Testis (tissue), 5 donors: ENCODE measurements at places on chromosomes 5 and 9. TPM values are rescaled to one million over a fixed set of nuclear protein-coding genes. Genes with fewer than 3 reads are reported as not detected.

- DNase-seq: no peak
- no peak overlapping the region for H3K27ac ChIP-seq
- H3K36me3 ChIP-seq: no peaks in the 10 kb centered on the region
- H3K4me1 ChIP-seq: peaks cover 7% of the 10 kb centered on the region
These were observed 296.5 kb downstream of the MAST4 start for GRCh38 chr5:66892716-66893115.

DNA sequence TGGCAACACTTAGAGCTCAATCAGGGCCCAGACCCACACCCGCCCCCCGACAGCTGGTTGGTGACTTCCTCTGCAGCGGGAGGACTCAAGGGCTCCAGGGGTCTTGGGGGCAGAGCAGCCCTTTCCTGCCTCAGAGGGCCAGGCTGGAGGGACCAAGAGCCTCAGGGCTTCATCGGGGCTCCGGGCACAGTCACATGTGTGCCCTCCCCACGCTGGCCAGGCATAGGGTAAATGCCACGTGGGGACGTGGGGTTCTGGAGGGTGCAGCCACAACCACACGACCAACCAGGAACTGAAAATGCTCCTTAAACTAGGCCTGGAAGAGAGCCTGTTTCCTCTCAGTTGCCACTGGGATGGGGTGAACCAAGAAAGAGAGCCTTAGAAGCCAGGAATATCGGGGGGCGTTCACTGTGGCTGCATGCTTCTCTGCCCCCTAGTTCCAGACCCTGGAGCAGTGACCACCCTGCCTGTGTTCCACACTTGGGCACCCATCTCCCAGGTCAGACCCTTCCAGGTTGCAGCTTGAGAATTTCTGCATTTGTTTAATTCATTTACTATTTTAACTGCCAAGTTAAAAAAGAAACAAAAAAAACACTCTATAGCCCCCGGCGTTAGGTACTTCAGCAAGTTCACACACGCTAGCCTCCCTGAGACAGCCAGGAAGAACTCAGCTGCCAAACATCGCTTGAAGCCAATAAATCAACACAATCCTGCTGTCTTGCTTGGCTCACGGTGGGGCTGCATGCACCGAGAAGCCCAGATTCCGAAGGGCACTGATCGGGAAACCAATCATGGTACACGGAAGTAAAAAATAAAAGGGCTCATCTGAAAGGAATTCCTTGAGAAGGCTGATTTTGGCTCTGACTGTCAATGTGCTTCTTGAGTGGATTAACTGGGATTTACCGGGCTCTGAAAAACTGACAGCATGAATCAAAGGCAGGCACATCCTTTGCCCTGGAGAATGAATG lies 56.1 kb upstream of the PHYKPL start:
- no peaks in the 10 kb centered on the region for H3K27me3 ChIP-seq
- no peak overlapping the region for H3K27ac ChIP-seq
- H3K4me3 ChIP-seq: no peak overlapping the region
- H3K36me3 ChIP-seq: no peaks in the 10 kb centered on the region
- DNase-seq: no peak

HCN1 gene
- total RNA-seq: 1.7 TPM

GRCh38 chr9:32430720-32431119 lies 46.3 kb downstream of the ACO1 start:
- DNase-seq: no peak
- H3K27ac ChIP-seq: peak overlapping the region; percentile 36
- no peaks in the 10 kb centered on the region for H3K36me3 ChIP-seq
- H3K4me1 ChIP-seq: peaks cover 31% of the 10 kb centered on the region
- no peak overlapping the region for H3K4me3 ChIP-seq

- no peaks in the 10 kb centered on the region for H3K36me3 ChIP-seq
- no peaks in the 10 kb centered on the region for H3K27me3 ChIP-seq
- peaks cover 12% of the 10 kb centered on the region for H3K4me1 ChIP-seq
- no peak overlapping the region for H3K4me3 ChIP-seq
- no peak for DNase-seq
- peak overlapping the region; percentile 21 for H3K27ac ChIP-seq
These were observed 107.3 kb upstream of the PRRC1 start for GRCh38 chr5:127409921-127410675.

DNA sequence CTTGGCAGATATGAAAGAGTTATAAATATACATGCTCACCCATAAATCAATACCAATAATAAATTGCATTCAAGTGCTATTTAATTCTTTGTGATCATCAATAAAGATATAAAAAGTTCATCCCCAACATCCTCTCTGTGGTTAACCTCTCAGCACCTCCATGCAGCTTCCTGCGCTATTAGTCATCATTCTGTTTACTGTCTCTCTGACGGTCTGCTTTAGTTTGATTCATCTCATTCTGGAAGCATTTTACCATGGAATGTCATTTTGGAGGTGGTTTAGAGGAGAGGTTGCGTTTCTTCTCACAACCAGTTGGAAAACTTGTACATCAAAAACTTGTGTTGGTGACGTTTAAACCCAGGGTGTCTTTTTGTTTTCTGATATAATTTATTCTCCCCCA lies 486.6 kb downstream of the BRINP1 start:
- H3K27ac ChIP-seq: no peak overlapping the region
- no peaks in the 10 kb centered on the region for H3K36me3 ChIP-seq
- no peaks in the 10 kb centered on the region for H3K27me3 ChIP-seq
- no peak for DNase-seq
- H3K4me3 ChIP-seq: no peak overlapping the region

GRCh38 chr9:23537192-23538066 lies 288.6 kb downstream of the ELAVL2 start:
- no peaks in the 10 kb centered on the region for H3K27me3 ChIP-seq
- H3K27ac ChIP-seq: no peak overlapping the region
- no peaks in the 10 kb centered on the region for H3K4me1 ChIP-seq
- no peaks in the 10 kb centered on the region for H3K36me3 ChIP-seq
